ENCODE measurements at places on chromosomes 11 and 22.
A peak's percentile ranks its signal among the peaks of the same experiment; 100 is the strongest.

- ATAC-seq: no peak
Measured at GRCh38 chr11:13465909-13466371, 2.9 kb upstream of the BTBD10 start.

DNA sequence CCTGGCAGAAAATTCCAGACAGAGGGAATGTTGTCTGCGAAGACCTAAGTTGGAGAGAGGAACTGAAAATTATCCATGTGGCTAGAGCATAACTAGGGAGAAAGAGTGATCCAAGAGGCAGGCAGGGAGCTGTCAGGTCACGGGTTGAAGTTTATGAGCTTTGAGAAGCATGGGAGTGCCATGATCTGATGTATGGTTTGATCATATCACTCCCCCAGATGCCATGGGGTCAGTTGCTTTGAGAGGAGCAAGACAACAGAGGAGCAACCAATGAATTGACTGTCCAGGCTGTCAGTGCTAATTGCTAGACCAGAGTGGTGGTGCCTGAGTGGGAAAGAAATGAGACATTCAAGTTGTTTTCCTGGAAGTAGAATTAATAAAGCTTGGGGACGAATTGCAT, 54.0 kb downstream of the CYB5R2 start:
- no peak for ATAC-seq

- ATAC-seq: no peak
Measured at GRCh38 chr11:47000033-47000432, 63.5 kb downstream of the CSTPP1 start.

DNA sequence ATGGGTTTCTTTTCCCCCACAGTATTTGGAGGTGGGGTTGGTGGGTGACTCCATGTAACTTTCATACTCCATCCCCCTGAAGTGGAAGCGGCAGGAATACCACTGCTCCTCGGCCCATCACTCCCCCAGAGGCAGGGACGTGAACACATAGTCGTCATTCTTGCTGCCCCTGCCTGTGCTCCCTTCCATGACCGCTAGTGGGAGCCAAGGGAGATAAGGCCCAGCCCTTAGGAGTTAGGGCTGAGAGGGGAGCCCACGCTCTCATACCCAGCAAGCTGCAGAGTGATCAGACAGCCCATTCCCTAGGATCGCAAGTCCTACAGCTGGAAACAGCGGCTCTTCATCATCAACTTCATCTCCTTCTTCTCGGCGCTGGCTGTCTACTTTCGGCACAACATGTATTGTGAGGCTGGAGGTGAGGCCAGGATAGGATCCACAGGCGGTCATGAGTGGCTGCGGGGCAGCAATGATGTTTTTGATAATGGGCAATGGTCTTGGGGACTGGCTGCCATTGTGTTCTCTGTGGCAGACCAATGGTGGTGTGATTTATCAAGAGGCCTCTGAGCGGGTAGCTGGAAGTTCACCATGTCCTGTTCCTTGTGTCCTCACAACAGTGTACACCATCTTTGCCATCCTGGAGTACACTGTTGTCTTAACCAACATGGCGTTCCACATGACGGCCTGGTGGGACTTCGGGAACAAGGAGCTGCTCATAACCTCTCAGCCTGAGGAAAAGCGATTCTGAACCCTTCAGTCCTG, 15.9 kb downstream of the RHOG start:
- ATAC-seq: peak; percentile 65

DNA sequence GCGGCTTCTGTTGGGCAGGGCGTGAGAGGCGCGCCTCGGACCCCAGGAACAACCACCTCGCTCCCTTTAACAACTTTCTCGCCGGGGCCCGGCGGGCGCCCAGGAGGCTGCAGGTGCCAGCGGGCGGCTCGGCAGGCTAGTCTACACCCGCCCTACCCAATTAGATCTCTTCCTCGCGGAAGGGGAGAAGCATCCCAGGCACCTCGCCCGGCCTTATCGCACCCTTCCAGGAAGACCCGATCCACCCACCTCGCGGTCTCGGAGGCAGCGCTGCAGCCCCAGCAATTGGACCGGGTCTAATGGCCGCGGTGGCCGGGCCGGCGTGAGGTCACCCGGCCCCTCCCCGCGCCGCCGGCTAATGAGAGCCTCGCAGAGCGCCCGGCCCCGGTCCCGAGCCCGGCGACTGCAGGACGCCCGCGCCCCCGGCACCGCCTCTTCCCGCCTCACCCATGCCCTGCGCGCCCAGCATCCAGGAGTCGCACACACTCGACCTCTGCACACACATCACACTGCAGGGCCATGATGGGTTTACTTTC, at the start of gene PLAAT3:
Gene PLAAT3, minus strand, starts transcription at position 298 of the 536 bp plus-strand sequence. CDS start 419 bp downstream, outside the sequence.
- peak; percentile 90 for ATAC-seq

GRCh38 chr22:49925525-49926128, 7.2 kb downstream of the CRELD2 start:
- ATAC-seq: no peak

DNA sequence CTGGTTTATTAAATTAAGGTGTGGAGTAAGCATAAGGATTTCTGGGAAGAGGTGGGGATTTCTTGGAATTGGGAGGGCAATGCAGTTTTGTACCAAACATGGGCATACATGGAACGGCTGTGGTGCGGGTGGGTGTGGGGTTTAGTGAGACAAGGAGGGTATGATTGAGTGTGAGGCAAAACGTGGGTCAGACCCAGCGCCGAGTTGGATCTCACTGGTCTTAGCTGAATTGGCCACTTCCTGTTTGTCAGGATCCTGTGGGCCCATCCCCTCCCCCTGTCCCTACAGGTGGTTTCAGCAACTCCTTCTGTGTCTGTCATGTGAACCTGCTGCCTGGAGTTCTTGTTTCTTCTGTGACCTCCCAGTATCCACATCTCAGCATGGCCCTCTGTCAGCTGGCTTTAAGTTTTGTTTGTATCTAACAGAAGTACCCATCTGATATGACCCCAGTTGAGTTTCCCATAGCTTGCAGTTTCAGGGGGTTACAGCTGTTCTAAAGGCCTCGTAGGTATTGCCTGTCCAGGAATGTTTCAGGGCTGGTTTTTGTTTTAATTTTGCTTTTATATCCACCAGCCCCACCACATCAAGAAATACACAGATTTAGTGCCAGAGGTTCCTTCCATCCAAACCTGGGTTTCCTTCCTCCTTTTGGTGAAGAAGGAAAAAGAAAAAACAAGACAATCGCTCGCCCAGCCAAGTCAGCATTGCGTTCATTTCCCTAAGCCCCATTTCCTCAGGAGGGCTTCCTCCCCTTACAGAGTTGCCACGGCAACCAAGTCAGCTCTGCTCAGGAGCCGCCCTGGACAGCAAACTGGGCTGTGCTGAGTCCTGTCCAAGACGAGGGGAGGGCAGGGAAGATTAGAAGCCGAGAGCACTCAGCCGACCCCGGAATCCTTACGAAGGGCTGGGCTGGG, 6.0 kb downstream of the APOL1 start:
- ATAC-seq: peak; percentile 12

DNA sequence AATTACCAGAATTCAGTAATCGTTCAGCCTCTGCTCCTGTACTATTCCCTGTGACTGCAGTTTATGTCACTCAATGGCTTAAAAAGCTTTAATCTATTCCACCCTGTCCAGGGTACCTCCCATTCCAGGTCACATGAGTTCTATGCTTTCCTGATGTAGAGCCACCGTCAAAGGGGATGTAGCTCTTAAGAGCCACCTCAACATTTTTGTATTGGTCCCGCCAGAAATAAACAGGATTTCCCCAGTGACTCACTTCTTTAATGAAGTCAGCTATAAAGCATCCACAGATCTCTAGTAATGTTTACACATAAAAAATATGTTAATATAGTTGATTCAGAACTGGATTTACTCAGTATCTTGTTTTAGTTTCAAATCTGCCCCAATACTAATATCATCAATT, 1.3 kb upstream of the OR8D1 start:
- no peak for ATAC-seq

DNA sequence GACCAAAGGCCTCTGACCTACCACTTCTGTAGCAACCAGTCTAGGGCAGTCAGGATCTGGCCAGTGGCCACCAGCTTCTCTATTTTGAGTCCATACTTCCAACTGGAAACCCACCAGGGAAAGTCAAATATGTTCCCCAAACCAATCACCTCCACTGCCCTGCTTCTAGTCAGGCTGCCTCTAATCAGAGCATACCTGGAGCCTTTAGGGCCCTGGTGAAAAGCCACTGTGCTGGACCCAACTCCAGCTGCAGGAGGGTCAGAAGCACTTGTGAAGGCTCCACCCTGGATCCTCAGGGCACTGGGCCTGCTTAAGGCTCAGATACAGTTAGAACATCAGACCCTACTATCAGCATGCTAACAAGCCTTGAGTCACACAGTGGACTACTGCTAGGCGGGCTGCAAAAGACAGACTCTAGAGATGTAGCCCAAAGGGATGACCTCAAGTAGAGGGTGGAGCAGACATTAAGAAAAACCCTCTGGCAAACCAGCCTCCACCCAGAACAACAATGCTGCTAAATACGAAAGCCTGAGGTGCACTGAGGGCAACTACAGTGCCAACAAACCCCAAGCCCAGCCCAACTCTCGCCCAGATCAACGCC, 69.2 kb downstream of the DGCR2 start:
- ATAC-seq: no peak

- ATAC-seq: no peak
Measured at GRCh38 chr11:86039094-86039493, 29.8 kb downstream of the PICALM start.

- ATAC-seq: no peak
Measured at GRCh38 chr22:32781695-32782094, 19.8 kb upstream of the TIMP3 start.

DNA sequence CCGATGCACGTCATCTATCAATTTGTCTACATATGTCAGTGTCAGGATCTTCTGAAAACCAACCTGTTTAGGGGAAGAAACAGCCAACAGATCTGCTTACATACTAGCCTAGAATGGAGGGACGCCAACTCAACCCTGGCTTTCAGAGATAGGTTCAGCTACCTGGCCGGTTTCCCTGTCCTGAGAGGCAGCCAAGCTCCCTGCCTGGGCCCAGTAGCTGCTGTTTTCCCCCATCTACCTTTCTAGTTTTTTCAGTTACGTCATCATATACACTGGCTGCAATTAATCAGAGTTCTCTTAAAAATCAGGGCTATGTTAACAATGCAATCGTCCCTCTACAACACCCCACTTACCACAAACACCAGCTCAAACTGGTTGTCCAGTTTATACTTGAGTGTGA, 1.0 kb downstream of the SRPRA start:
- ATAC-seq: no peak

DNA sequence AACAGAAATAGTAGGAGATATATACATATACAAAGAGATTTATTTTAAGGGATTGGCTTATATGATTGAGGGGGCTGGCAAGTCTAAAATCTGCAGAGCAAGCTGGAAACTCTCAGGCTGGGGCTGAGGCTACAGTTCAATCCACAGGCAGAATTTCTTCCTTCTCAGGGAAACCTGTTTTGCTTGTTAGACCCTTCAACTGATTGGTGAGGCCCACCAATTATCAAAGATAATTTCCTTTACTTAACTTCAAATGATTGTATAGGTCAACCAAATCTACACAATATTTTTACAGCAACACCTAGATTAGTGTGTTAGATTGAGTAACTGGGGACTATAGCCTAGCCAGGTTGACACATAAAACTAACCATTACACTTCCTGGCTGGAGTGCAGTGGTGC, 4.7 kb upstream of the PLEKHB1 start:
- no peak for ATAC-seq

DNA sequence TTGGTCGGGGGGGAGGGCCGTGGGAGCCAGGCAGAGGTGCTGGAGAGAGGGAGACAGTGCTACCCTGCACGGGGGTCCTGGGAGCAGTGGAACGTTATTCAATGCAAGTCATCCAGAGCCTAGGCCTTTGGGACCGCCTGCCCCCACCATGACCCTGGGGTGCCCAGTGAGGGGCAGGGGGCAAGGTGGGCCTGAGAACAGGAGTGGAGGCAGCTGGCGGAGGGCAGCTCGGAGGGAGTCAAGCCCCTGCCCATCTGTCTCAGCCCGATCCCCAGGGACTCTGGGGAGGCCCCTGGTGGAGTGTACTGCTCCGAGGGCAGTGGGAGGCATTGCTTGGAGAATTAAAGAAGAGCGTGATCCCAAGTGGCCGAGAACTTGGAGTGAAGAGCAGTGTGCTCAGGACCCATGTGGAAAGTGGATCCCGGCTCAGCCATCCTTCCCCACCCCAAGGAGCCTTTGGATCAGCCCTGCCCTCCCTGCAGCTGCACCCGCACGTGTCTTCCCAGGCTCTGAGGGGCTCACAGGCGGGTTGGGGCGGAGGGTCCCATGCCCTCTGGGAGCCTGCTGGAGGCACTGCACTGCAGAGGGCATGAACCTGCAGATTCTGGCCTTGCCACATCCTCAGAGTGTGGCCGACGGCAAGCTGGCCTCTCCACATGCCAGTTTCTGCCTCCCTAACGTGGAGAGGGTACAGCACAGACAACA, 34.0 kb upstream of the SMIM38 start:
- ATAC-seq: peak; percentile 6

- ATAC-seq: no peak
Measured at GRCh38 chr22:39535357-39535725, 2.8 kb upstream of the RPS19BP1 start.

GRCh38 chr11:103832762-103833161, 203.7 kb upstream of the DDI1 start:
- ATAC-seq: no peak

DNA sequence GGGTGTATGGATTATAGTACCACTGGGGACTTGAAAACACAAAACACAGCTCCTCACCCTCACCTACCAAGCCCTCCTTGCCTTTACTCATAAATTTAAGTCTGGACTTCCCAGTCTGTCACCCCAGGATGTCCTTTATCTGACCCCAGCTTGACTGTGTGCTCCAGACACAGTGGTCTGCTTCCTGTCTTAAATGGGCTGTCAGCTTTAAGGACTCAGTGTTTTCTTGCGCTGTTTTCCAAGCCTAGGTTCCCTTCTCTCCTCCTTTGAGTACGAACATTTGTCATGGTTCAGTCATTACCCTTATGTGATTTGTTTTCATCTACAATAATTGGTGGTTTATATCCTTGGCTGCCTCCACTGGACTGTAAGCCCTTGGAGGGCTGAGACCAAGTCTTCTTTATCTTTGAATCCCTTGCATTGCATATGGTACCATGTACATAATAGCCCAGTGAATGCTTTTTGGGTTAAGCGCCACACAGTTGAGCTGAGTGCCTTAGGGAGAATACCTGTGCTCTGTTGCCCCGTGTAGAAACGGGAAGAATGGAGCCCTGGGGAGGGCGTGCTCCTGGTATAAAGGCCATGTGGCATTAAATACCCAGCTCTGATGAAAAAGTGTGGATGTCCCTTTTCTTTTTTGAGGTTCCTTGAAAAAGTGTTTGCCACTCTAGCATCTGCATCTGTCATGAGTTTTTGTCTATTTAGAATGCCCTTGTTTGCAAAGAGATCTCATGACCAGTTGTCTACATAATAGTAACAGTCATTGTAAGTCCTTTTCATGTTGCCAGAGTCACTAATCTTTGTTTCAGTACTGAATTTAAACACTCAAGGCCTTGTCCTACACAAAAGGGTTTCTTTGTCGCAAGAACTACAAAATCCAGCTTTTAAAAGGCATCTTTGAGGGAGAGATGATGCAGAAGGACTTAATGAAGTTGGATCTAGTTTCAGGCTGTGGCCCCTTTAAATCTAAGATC, 14.0 kb downstream of the PANX1 start:
- peak; percentile 61 for ATAC-seq

- no peak for ATAC-seq
Measured at GRCh38 chr11:57161351-57161750, 20.4 kb upstream of the LRRC55 start.

Measured in SK-N-SH treated with all-trans-retinoic acid at 6 μM for 48 hours (cell line).